ENCODE measurements at places on chromosomes 13 and 19.
A peak's percentile ranks its signal among the peaks of the same experiment; 100 is the strongest.

DNA sequence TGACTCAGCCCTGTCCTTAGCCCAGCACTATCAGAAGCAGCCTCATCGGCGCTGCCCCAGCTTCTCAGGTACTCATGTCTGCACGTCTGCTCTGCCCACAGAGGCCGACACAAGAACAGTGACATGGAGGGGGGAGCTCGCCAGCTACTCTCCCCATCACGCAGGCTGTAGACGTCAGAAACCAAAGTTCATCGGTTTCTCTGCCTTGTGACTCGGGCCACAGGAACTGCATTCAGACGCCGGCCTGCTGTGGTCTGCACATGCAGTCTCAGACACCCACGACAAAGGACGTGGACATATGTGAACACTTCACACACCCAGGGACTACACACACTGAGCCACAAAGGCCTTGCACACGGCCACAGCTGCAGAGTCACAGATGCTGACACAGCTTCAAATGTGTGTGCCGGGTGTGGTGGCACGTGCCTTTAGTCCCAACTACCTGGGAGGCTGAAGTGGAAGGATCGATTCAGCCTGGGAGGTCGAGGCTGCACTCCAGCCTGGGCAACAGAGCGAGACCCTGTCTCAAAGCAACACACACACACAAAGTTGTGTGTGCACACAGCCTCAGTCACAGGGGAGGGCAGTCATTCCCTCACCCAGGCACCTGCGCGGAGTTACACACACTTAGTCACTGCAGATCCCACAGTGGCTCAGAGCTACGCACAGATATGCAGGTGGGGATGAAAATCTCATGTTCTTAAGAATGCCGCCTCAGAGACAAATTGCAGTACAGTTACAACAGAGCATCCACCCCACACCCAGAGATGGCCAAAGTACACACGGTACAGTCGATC lies 4.9 kb upstream of the ZFP36 start:
- DNase-seq, result no peak

- no peak for DNase-seq
Observed at GRCh38 chr13:22079961-22080360, 409.1 kb downstream of the FGF9 start.

- DNase-seq, result no peak
Observed at GRCh38 chr19:5676772-5677105, 3.6 kb downstream of the MICOS13 start.

- DNase-seq, result no peak
Observed at GRCh38 chr19:29239213-29239776, 26.3 kb upstream of the UQCRFS1 start.

DNA sequence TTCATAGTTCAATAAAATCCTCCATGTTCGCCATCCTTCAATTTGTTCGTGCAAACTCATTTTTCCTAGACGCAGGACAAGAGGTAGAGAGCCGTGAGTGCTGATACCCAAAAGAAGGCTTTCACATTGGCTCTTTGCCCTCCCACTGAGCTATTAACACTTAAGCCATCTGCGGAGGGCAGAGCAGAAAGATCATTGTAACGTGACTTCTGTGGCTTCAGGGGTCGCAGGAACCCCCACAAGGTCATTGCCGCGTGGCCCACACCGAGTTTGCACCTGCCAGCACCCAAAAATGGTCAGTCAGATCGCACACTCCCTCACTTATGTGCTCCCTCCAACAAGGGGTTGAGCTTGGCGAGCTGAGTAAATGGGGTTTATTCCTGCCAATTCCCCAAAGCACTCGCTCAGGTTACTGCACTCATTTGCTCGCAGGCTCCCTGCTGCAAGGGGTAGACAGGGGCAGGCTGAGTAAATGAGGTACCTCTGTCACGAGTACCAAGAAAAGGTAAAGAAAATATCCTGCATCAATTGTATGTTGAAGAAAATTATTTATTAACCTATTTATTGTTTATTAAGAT lies 144.1 kb downstream of the PRR20E start:
- DNase-seq, result no peak

- DNase-seq, result no peak
Observed at GRCh38 chr13:21967871-21968270, 297.0 kb downstream of the FGF9 start.

GRCh38 chr13:21318891-21319532 lies 140.1 kb downstream of the ZDHHC20 start:
- DNase-seq, result no peak

DNA sequence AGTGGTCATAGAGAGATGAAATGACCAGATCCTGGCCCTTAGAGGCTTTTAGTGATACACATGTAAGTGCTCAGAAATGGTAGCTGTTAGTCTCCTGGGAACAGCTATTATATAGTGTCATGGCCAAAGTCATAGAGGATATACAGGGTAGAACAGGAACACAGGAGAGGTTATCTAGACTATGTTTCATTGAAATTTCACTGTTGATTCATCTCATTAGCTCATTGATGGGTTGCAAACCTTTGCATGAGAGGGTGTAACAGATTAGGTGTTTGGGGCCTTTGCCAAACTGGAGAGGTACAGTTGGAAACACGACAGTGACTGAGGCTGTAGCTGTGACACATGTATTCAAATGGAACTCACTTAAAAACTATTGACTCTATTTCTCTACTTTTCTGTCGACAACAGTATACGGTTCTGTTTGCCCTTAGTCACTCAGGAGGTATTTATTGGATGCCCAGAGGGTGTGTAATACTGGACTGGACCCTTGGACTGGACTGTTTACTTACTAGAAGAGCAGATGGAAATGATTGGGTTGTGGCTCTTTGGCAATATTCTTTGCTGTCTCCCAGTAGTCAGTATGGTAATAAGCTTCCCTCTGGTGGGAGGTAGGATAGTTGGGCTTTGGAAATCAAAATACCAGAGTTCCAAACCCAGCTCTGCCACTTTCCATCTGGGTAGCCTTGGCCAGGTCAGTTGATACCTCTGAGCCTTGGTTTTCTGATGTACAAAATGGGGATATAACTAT lies 29.8 kb downstream of the ARHGAP35 start:
- no peak for DNase-seq

- DNase-seq, result no peak
Observed at GRCh38 chr13:52845334-52845761, 3.1 kb downstream of the PCDH8 start.

DNA sequence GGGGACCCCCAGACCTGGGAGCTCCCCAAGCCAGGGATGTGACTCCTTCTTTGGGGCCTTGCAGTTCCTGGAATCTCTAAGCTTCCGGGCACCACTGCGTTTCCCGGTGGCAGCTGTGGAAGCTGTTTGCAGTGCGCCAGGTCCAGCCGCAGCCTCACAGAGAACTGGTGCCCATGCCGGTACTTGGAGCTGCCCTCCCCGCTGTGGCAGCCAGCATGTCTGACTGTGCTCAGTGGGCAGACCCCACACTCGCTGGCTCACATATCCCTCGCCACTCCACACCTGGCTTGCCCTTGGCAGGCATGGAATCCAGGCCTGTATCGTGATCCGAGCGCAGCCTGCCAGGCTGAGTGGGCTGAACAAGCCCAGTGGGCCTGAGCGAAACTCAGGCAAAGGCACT lies 753.2 kb upstream of the PCDH20 start:
- no peak for DNase-seq

GRCh38 chr13:26752671-26753070 lies 7.9 kb downstream of the GPR12 start:
- DNase-seq, result no peak

GRCh38 chr19:37492213-37492612 lies 14.5 kb upstream of the ZNF793 start:
- no peak for DNase-seq

- DNase-seq, result no peak
Observed at GRCh38 chr13:49399801-49400472, 43.9 kb downstream of the CAB39L start.

GRCh38 chr13:93620181-93620765 lies 393.7 kb downstream of the GPC6 start:
- DNase-seq, result no peak

GRCh38 chr19:46133101-46133627 lies 8.7 kb upstream of the IGFL3 start:
- DNase-seq, result peak; percentile 94

DNA sequence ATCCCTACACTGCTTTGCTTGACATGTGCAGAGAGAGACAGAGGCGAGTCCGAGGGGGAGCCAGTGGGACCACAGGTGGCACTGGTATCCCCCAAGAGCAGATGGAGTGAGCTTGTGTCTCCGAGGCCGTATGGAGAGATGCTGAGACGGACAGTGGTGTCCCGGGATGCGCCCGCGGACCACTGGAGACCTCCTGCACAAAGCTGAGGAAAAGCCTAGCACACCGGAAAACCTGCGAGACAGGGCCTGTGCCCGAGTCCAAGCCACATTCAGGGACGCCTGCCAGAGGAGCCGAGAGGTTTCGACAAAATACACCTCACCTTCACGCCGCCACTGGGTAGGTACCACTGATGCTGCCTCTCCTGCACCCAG lies 66.0 kb upstream of the ZNF527 start:
- no peak for DNase-seq

- no peak for DNase-seq
Observed at GRCh38 chr13:42283574-42283973, 11.6 kb downstream of the AKAP11 start.

- no peak for DNase-seq
Observed at GRCh38 chr13:66219506-66219905, 1010.6 kb downstream of the PCDH9 start.

GRCh38 chr19:8069096-8069973 lies 16.8 kb downstream of the CCL25 start:
- DNase-seq, result peak; percentile 91

DNA sequence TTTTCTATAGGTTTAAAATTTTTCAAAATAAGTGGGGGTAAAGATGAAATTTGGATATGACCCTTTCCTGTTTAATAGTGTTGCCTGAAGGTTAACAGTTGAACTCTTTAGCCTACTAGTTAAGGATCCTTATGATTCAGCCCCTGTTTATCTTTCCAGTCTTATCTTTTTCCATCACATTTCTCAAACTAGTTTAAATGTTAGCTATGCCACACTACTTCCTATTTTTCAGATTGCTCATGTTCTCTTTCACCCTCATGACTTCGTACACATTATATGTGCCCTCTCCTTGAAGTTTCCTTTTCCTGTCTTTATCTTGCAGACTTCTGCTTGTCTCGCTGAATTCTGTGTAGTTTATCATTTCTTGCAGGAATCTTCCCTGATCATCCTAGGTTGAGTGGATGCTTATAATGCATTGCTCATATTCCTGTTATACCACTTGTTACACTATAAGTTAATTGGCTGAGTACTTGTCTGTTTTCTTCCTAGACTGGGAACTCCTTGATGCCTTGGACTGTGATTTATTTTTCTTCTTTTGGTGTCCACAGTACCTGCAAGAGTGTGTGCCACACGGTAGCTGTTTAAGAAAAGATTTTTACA lies 86.7 kb downstream of the FNDC3A start:
- DNase-seq, result no peak

GRCh38 chr13:23707674-23708073 lies 137.5 kb downstream of the TNFRSF19 start:
- DNase-seq, result peak; percentile 26

DNA sequence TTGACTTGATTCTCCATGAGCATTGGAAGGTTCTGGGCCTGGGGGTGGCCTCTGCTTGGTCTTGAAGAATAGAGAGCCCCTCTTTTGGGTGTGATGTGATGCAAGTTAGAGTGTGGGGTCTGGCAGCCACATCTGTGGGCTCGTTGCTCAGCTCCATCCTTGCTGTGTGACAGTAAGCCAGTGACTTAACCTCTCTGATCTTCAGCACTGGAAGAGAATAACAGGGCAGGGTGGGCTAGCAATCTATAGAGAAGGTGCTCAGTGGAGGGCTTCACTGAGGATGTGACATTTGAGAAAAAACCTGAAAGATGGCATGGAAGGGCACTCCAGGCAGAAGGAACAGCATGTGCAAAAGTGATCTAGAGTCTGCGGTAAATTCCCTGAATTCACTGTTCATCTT lies 28.2 kb downstream of the CELF5 start:
- no peak for DNase-seq

GRCh38 chr19:7534531-7535046 lies 928 bp upstream of the PNPLA6 start:
- peak; percentile 67 for DNase-seq

DNA sequence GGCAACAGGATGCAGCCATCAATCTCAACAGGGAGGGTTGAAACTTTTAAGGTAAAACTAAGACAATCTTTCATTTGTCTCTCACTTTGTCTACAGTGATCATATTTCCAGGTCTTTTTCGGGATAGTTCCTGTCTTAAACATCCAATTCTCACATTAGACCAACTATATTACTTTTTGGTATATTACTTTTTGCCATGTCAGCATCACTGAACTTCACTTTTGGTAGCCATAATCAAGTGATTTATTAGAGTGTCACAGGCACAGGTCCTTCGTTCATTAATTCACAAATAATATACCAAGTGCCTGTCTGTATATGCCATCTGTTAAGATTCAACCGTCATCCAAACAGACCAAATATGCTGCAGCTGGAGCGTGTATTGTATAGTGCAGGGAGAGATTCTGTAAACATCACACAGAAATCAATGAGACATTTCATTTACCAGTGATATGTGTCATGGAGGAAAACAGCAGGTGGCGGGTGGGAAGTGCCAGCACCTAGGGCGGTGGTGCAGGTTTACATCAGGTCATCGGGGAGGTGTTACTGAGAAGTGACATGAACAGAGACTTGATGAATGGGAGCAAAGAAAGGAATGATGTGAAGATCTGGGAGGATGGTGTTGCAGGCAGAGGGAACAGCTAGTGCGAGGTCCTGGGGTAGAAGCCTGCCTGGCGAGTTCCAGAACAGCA lies 24.9 kb downstream of the ARHGEF7 start:
- no peak for DNase-seq

GRCh38 chr19:4774136-4774535 lies 17.4 kb upstream of the FEM1A start:
- DNase-seq, result no peak

DNA sequence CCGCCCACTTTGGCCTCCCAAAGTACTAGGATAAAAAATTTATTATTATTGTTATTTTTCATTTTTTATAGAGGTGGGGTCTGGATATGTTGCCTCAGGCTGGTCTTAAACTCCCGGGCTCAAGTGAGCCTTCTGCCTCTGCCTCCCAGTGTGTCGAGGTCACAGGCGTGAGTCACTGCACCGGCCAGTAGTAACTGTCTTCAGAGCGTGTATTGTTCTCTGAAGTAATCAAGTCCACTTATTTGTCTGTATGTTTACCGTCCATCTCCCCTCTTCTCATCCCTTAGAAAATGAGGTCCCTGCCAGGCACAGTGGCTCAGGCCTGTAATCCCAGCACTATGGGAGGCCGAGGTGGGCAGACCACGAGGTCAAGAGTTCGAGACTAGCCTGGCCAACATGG lies 18.2 kb upstream of the SULT2B1 start:
- DNase-seq, result no peak

- DNase-seq, result no peak
Observed at GRCh38 chr13:21694831-21695230, 24.0 kb downstream of the FGF9 start.

GRCh38 chr13:21872795-21873194 lies 201.9 kb downstream of the FGF9 start:
- no peak for DNase-seq

GRCh38 chr13:43916828-43917227 lies 37.1 kb downstream of the LACC1 start:
- DNase-seq, result no peak

- peak; percentile 70 for DNase-seq
Observed at GRCh38 chr13:30113983-30114570, 193.3 kb downstream of the KATNAL1 start.

GRCh38 chr13:99227909-99228688 lies 27.4 kb downstream of the UBAC2 start:
- no peak for DNase-seq
